CD4-positive, alpha-beta T cell (primary cell): ENCODE measurements at places on chromosomes 5 and 9.

- DNase-seq = no peak
Observed at GRCh38 chr9:26656003-26656870, 236.4 kb downstream of the CAAP1 start.

DNA sequence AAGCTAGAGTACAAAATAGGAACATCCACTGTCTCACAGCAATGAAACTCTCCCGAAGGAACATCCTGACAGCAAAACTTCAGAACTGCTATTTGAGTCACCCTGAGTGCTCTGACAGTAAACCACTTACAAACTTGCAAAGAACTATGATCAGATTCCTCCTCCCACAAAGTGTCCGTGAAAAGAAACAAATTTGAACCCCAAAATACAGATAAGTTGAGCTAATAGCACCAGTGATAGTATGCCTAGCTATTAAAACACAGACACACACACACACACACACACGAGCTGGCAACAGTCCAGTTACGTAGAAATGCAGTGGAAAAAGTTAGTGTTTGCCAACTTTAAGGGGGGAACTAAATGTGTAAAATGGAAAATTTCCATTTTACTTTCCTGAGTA, 3.1 kb upstream of the GLIS3 start:
- no peak for DNase-seq

GRCh38 chr5:153974131-153974812, 64.4 kb downstream of the FAM114A2 start:
- DNase-seq = no peak

DNA sequence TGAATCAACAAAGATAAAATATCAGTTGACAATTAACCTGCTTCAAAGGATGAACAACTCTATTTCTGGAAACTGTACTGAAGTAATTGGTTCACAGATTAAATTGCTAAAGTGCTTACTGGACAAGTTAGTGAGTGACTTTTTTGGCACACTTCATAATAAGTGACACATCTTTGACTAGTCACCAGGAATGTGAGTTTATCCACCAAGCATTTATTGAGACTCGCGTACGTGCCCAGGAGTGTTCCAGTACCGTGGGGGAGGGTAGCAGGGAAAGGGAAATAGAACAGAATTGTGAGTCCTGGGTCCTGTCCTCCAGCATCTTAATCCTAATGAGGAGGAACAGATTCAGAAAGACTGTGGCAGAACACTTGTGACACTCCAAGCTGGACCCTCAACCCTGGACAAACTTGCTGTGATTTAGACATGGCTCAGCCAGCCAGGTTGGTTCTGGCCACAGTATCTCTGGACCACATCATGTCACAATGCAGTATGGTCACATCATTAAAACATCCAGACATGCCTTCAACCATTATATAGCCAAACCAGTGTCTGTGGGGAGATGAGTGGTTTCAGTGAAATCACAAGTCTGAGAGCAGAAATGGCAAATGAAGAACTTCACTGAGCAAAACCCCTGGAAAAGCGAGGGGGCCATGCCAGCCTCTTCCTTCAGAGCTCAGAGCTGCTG, 623.1 kb downstream of the BNC2 start:
- no peak for DNase-seq

DNA sequence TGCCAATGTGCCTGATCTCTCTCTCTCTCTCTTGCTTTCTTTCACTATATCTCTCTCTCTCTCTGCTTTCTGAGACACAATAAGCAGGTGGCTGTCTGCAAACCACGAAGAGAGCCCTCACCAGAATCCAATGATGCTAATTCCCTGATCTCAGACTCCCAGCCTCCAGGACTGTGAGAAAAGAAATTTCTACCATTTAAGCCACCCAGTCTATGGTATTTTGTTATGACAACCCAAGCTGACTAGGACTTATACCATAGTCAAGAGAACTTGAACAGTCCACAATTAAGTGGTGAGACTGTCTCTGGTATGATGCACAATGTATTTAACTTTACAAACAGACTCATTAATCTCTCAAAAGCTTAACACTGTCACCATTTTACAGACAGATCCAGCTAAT, 67.0 kb downstream of the NFIB start:
- DNase-seq = no peak

DNA sequence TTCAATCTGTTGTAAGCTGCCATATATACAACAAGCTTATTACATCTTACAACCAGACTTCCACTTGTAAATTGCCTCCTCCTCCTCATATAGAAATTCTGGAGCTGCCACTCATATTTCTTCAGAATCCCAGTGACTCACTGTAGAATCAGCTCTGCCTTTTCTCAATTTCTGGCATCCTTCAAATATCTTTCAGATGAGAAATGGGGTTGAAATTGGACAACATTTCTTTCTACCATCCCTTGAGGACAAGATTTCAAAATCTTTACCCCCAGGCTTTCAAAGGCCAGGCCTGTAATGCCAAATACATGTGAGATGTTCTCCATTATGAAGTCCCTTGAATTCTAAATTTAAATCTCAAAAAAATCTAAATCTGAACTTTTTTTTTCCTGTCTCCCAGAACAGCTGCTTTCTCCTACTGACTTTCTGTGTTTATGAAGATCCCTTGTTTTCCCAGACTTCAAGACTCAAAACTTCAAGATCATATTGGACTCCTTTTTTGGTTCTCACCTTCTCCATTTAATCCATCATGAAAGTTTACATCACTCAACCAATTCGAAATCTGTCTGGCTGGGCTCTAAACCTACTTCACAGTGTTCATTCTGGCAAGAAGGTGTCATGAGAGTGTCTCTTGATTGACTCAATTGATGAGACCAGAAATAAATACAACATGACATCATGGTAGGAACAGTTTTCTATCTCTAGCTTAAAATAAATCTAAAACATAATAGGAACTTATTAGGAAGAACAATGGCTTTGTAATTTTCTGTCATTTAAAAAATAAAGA, 109.8 kb downstream of the HMHB1 start:
- no peak for DNase-seq

- no peak for DNase-seq
Observed at GRCh38 chr5:64201996-64202395, 36.4 kb downstream of the RNF180 start.

DNA sequence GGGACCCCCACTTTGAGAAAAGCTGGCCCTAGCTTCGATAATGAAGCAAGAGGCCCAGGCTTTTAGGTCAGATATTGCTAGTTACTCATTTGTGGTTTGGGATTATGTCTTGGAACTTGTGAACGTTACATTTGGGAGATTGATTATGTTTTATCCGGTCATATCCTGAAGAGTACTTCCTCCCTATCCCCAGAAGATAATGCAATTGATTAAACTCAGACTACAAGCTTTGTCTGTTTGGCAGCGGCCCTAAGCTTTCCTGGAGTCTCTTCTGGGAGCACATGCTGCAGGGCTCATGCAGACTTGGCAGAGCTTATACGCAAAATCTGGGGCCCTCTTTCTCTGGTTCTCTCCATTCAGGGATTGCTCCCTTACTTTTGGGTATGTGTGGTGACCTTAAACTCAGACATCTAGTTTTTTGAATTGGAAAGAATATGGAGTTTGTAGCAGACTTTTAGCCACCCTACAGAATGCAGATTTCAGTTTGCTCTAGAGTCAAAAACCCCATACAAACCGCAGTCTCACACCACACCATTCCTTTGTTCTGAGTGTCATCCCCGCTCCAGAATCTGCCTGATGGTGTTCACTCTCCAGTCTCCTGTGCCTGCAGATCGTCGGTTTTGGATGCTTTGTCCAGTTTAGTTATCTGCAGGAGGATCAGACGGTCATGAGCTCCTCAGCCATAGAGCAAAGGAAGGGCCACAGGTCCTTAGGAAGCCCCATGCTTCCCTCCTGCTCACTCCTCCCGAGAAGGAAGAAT, 449.5 kb upstream of the TRPC7 start:
- DNase-seq = no peak

- DNase-seq = no peak
Observed at GRCh38 chr9:13688990-13689600, 409.6 kb upstream of the MPDZ start.

- DNase-seq = no peak
Observed at GRCh38 chr9:107239474-107239873, 43.6 kb upstream of the RAD23B start.

- DNase-seq = no peak
Observed at GRCh38 chr9:6676254-6676921, 30.9 kb upstream of the GLDC start.
